ENCODE measurements at places on chromosomes 3 and 15.

- DNase-seq, result no peak
Measured at GRCh38 chr15:92232876-92233275, 160.8 kb upstream of the ST8SIA2 start.

DNA sequence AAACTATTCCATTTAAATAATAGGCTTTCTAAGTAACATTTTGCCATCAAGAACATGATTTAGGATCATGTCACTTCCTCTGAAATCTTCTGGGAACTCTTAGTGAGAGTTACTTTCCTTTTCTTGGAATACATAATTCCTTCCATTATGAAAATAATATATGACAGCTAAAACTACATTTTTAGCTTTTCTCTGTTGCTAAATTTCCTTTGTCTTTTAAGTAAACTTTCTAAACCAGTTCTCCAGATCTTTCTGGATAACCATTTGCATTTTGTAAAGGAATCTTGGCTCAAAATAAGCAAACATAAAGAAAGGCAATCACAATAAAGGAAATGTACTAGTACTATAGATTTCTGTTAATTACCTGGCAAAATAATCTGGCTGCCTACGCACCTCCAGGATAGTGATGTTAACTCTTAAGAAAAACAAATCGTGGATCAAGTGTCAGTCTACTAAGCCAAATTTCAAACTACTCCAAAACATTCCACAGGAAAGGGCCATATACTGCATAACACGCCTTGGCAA, 165.7 kb downstream of the ZNF385D start:
- DNase-seq, result no peak

DNA sequence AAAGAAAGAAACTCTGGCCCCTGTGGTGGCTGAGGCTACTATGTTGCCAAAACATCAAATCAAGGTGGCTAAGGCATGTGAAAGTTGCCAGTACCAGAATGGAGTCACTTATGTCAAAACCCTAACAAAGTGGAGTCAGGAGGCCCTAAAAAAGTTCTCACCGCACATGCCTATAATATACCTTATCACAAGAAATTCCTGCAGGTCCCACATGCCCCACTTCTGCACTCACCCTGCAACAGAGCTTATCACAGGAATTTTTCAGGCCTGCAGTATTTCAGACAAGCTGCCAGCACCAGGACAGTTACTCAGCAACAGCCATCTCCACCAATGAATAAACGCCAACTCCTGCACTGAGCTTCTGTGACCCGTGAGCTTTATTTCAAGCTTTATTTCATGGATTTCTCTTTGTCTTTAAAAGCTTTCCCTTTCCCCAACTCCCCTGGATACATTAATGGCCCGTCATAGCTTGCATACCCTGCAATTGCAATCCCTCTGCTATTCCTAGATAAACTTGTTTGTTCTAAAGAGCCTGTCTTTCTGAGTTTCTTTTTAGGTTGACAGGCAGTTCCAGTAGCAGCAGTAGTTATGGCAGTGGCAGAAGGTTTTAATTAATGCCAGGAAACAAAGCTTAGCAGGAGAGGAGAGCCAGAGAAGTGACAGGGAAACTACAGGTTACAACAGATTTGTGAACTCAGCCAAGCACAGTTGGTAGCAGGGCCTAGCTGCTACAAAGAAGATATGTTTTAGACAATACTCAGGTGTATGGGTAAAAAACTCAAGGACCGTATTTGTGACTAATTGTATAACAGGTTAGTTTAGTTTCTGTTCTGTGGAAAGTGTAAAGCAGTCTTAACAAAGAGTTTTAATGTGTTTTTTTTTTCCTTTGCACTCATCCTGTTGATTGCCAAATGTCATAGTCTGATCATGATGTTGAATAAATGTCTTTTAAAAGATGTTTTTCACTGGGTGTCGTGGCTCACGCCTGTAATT, 15.9 kb upstream of the TMEM42 start:
- DNase-seq, result no peak

DNA sequence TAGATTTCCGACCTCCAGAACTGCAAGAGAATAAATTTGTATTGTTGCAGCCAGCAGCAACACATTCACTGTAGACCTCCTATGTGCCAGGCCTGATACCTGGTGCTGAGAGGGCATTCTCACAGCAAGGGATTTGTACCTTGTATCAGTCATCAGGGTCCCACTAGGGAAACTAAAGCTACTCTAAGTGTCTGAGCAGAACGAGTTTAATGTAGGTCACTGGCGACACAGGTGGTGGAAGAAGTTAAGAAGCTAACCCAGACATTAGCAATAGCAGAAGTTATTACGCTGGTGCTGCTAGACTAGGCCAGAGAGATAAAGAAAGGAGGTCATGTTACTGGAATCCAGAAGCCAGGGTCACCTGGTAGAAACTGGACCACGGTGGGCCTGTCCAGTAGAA, 60.5 kb upstream of the BCL6 start:
- no peak for DNase-seq

- DNase-seq, result no peak
Measured at GRCh38 chr3:44721231-44722102, 8.0 kb upstream of the ZNF501 start.

DNA sequence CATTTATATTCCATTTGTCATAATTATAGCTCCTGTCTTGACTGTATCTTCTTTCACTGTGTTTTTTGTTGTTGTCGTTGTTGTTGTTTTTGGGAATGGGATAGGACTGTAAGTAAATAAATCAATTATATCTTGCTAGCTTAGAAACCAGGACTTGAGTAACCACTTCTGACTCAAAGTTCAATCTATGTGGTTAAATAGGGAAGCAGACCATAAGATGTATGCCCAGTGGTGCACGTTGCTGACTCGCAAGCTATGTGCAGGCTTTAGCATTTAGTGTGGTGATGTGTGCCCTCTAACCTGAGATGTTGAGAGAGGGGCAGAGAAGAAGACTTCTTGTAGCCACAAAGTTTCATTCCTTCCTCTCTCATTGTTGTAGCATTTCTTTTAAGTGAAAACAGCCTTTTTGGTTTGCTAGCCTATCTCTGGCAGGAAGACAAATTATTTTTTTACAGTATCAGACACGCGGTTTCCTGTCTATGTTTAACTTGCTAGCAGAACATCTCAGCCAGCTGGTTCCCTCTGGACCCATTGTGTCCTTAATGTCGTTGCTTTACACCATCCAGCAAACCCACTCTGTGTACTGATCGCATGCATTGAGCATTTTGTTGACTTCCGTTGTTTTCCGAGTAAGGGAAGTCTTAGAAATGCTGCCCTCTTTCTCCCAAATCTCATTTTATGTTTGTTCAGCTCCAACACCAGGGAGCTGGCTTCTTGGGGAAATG, 52.1 kb downstream of the TGFBR2 start:
- DNase-seq, result peak; percentile 76

DNA sequence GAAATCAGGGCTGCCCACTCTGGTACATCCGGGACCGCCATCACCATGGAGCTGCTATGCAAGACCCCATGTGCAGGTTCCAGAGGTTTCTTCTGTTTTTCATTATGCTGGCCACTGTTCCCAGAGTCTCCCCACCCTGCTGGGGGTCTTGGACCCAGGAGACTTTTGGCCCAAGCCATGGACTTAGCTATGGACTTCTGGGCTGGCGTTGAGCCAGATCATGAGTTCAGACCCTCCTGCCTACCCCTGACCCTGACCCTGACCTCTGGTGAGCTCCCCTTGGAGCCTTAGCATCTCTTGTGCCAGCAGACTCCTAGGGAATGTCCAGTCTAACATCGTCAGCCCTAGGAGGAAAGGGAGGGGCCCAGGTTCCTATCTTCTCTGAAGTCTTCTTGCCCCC, 25.3 kb downstream of the SLC28A1 start:
- no peak for DNase-seq

- no peak for DNase-seq
Measured at GRCh38 chr15:37015451-37015850, 84.9 kb downstream of the MEIS2 start.

GRCh38 chr3:138023754-138024153, 13.8 kb downstream of the CLDN18 start:
- no peak for DNase-seq

DNA sequence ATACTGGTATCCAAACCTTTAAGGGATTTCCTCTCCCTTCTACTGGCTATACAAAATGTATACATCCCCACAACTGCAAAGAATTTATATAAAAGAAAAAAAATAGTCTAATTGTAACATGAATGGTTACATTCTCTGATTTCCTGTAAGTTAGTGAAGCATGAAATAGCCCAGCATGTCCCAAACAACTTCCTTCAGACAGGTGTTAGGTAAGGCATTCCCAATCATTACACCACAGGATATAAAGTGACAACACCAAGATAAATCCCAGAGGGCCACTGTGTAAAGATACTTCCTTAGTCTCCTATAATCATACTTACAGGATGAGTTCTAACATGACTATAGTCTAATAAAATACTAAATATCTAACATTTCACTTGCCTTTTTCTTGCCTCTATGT, 7.6 kb downstream of the CMTM6 start:
- no peak for DNase-seq

DNA sequence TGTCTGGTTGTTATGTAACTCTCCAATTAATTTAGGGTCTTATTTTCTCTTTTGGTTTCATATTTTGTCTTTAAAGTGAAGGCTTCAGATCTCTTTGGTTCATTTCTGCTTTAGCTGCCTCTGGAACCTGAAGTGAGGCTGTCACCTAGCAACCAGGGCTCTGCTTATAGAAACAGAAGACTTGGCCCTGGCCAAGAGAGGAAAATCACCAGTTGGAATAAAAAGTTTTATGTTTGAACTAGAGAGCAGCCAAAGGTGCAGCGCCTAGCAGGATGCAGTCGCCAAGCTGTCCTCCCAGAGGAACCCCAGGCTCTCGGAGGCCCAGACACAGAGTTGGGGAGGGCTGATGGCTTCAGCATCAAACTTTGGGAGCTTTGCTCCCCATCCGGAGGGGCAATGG, 41.1 kb downstream of the LYZL4 start:
- DNase-seq, result no peak

- no peak for DNase-seq
Measured at GRCh38 chr3:62809369-62809768, 65.8 kb downstream of the CADPS start.

DNA sequence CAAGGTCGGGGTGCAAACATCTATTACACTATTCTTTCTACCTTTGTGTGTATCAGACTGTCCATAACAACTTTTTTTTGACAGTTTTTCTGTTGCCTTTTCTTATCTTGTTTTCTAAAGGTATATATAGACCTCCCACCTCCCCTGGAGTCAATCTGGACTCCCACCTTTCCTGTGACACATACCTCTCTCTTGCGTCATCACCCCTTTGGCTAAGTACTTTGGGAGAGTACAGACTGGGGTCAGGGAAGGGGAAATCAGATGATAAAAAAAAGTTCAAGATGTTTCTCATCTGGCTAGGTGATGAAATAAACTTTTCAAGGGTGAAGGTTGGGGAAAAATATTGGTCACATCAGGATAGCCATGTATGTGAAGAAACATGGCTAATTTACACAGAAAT, 17.2 kb downstream of the TSPAN3 start:
- DNase-seq, result no peak

GRCh38 chr15:31867536-31868442, 162.5 kb upstream of the CHRNA7 start:
- peak; percentile 56 for DNase-seq

- DNase-seq, result no peak
Measured at GRCh38 chr3:183822631-183823030, 2.7 kb downstream of the MAP6D1 start.

DNA sequence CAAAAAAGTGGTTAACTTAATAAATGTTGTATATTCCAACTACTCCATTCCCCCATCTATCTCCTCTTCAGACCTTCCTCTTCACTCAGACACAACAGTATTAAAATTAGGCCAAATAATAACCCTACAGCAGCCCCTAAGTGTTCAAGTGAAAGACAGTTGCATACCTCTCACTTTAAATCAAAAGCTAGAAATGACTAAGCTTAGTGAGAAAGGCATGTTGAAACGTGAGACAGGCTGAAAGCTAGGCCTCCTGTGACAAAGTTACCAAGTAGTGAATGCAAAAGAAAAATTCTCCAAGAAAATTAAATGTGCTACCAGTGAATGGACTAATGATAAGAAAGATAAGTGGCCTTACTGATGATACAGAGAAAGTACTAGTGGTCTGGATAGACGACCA, 71.7 kb downstream of the ANKRD28 start:
- no peak for DNase-seq

GRCh38 chr15:52730173-52730572, 51.0 kb upstream of the ATOSA start:
- peak; percentile 33 for DNase-seq

DNA sequence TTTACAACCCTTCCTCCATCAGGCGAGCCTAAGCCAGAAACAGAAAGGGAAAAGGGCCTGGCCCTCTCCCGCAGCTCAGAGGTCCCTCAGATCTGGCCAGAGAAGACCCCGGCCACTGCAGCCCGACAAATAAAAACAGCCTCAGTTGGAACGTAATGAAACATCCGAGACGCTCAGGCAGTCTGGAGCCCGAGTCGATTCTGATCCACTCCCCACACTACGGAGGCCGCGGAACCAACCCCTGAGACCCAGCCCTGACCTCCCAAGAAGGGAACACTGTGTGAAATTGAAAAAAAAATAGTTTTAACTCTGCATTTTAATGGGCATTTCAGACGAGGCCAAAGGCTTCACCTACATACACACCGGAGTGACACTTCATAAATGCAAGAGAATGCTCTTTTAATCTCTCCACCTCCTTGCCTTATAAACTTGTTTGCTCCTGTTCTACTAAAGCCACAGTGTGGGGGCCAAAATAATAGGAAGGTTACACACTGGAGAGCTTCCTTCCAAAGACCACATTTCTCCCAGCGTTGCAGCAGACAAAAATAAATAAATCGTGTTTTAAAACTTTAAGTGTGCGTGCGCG, 3.7 kb downstream of the MEIS2 start:
- DNase-seq, result no peak

GRCh38 chr15:79904271-79904670, 7.5 kb upstream of the MTHFS start:
- no peak for DNase-seq

- no peak for DNase-seq
Measured at GRCh38 chr3:12336099-12336498, 47.2 kb downstream of the PPARG start.

GRCh38 chr15:84862214-84862975, 22.1 kb upstream of the SLC28A1 start:
- no peak for DNase-seq

DNA sequence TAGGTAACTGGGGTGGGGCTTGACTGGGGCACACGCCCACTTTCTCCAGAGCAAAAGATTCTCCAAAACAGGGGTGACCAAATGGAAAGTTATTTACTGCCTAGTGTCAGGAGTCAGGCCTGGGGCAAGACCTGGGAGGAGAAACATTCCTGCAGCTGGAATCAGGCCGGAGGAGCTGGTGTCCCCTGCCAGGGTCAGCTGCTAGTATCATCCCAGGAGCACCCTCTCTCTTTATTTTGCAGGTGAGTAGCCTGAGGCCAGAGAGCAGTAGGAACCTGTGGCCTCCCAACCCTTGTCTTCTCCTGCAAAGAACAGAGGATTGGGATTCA, 32.9 kb downstream of the DNAJB8 start:
- no peak for DNase-seq

- no peak for DNase-seq
Measured at GRCh38 chr3:186440891-186441290, 78.9 kb upstream of the DGKG start.

DNA sequence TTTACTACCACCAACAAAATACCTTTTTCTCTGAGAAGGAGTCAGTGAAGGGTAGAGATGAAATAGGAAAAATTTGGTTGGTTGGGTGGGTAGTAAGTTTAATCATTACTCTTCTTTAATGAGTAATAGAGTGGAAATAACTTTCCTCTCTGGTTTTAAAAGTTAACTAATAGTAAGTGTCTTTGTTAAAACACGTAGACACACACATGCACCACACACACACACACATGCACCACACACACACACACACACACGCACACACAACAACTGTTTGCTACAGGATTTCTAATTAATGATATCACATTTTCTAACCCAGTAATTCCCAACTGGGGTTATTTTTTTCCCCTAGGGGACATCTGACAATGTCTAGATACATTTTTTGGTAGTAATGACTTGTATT, 84.1 kb downstream of the CHL1 start:
- no peak for DNase-seq
